ENCODE measurements at places on chromosomes 7 and 10. TPM values are rescaled to one million over a fixed set of nuclear protein-coding genes. Genes with fewer than 3 reads are reported as not detected.

- DNase-seq = no peak
Observed at GRCh38 chr10:77604063-77604462, 33.5 kb downstream of the KCNMA1 start.

The GSDME gene
- total RNA-seq = 12.9 TPM

The MLXIPL gene
- total RNA-seq = 91.5 TPM

The NOBOX gene
- not detected for total RNA-seq

DNA sequence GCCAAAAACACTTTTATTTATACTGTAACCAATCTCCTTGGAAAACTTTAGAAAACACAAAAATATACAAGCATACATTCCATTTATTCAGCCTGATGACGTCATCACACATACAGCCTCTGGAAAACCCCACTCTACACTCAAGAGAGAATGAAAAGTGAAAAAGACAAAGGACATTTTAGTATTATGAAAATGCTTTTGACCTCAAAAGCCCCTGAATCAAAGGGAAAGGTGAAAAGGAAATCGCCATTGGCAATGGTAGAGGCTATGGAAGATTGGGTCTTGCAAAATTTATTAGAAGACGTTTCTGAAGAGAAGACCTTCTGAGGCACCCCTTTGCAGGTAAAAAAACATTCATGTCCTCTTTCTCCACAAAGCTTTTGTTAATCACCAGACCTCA is 82.9 kb upstream of the STRIP2 start:
- no peak for DNase-seq

DNA sequence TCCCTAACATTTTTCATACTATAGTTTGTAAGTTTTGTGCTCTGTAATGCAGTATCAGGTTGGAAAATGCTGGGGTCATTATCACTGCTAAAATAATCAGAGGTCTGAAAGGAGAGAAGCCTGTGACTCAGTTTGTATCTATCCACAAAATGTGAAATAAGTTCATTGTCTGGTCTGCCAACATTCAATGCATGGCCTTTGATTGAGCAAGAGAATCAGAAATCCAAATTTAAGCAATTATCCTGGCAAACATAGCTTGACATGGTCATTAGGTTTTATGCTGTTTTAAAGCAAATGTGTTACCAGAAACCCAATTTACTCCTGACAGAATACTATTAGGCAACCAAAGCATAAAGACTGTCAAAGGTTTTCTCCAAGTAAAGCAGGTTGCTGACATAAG is 709.7 kb upstream of the SEMA3D start:
- no peak for DNase-seq

- DNase-seq = no peak
Observed at GRCh38 chr10:26779176-26779860, 81.4 kb downstream of the ABI1 start.

GRCh38 chr7:112272921-112273561 is 66.5 kb downstream of the ZNF277 start:
- no peak for DNase-seq

The TACC2 gene
- 31.0 TPM for total RNA-seq

The LIPF gene
- not detected for total RNA-seq

- no peak for DNase-seq
Observed at GRCh38 chr7:71613313-71613712, 481.4 kb downstream of the GALNT17 start.

DNA sequence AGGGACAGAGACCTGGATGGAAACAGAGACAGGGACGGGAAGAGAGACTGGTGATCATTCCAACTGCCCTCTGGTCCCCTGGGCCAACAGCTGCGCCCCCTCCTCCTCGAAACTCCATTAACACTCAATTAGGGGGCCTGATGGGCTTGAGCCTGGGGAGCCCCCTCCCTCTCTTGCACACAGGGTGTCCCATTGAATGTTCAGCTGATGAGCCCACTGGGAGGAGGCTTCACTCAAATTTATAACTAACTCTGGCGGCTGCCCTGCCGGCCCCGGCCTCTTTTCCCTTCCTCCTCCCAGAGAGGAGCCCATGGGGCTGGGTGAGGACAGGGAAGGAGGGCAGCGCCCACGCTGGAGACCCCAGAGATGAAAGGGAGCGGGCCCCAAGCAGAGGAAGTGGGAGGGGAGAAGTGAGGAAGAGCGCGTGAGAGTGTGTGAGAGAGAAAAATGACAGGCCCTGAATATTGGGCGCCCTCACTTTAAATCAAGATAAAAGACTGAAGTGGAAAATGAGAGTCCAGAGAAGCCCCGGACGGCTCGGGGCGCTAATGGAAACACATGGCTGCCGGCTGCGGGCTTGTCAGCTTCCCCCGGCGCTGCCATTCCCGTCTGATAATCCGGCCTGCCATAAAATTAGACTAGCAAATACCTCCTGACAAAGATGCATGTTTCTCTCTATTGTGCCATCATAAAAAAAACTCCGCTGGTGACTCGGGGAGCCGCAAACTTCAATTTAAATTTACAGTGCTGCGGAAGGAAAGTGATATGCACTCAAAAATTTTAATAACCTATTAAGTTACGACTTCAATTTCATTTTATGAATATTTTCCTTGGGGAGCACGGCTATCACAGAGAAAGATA is 58.0 kb upstream of the PAX2 start:
- DNase-seq = no peak

- DNase-seq = no peak
Observed at GRCh38 chr10:5943536-5943935, 33.8 kb downstream of the IL15RA start.

DNA sequence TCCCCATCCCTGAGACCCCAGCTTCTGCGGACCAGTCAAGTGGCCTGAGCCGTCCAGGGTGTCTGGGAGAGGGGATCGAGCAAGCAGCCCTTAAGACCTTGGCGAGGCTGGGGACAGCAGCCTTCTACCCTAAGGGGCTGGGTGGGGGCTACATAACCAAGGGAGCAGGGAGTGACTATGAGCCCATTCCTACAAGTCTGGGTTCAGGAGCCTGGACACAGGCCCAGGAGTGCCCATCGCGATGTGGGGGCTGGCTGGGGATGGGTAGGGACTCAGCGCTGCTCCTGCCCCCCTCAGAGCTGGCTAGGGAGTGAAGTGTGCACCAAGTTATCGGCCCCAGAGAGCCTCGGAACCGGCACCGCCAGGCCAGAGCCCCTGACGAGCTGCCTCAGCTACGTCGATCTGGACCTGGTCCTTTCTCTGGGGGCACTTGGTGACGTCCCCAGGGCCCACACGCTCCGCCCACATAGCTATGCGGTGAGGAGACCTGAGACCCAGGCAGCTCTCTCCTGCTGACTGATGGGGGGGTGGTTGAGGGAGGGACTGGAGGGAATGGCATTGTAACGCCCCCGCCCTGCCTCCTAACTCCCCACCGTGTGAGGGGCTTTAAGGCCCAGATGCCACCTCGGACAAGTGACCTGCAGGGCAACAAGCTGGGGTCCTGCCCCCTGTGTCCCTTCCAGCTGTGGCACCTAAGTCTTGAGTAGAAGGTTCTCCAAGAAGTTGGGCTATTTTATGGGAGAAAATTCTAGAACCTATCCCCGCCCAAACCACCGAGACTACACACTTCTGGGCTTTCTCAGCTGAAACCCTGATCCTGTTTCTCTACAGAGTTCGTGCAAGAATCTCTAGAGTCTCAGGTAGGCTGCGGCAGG is 2.5 kb downstream of the SAP25 start:
- DNase-seq = no peak

GRCh38 chr10:77899690-77900089 is 26.9 kb downstream of the DLG5 start:
- DNase-seq = no peak

The C10orf67 gene
- total RNA-seq = not detected

DNA sequence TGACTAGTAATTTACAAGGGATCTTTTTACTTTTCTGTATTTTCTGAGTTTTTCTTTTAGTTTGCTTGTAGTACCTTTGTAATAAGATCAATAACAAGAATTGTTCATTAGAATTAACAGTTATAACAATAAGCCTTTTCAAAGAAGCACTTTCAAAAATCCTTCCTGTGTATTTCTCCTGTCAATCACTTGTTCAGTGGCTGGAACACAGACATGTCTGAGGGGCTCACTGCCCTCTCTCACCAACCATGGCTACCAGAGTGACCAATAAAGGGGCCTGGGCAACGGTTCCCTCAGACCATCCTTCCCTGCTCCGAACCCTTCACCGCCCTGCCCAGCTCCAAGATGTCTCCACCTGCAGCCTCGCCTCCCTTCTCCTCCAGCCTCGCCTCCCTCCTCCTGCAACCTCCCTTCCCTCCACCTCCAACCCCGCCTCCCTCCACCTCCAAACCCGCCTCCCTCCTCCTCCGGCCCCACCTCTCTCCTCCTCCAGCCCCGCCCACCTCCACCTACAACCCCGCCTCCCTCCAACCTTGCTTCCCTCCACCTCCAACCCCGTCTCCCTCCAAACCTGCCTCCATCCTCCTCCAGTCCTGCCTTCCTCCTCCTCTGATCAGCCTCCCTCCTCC is 353.4 kb downstream of the TNS3 start:
- no peak for DNase-seq

The AFAP1L2 gene
- total RNA-seq = 3.9 TPM

The ZNF804B gene
- total RNA-seq = not detected

The PHKG1 gene
- total RNA-seq = 2.8 TPM

DNA sequence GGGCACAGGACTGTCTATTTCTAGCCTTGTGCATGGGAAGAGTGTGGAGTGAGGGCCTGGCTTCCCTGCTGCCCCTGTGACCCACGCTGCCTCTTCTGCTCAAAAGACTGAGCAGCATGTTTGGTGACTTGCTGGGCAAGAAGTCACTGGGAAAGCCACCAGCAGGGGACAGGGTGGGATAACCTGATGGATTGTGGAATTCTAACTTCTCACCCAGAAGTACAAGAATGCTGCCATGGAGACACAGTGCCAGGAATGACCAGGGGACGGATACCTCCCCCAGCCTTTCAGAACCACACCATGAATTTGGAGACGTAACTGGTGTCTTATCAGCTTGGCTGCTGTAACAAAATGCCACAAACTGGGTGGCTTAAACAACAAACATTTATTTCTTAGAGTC is 28.4 kb downstream of the GALNTL5 start:
- no peak for DNase-seq

The GBF1 gene
- 34.9 TPM for total RNA-seq

GRCh38 chr7:28755255-28755654 is 202.9 kb downstream of the TRIL start:
- no peak for DNase-seq

The IFIT2 gene
- total RNA-seq = 3.8 TPM
